ENCODE measurements at places on chromosomes 7 and 10. TPM values are rescaled to one million over a fixed set of nuclear protein-coding genes. Genes with fewer than 3 reads are reported as not detected.
A peak's percentile ranks its signal among the peaks of the same experiment; 100 is the strongest.

- no peaks in the 10 kb centered on the region for H3K36me3 ChIP-seq
- no peaks in the 10 kb centered on the region for H3K27me3 ChIP-seq
- H3K4me1 ChIP-seq = no peaks in the 10 kb centered on the region
- no peak overlapping the region for H3K27ac ChIP-seq
- no peak overlapping the region for H3K4me3 ChIP-seq
- no peak for DNase-seq
Measured at GRCh38 chr10:28020993-28021982, 22.4 kb upstream of the ODAD2 start.

The VWA2 gene
- total RNA-seq = not detected

The LRRN3 gene
- total RNA-seq = 0.27 TPM

The GDF10 gene
- not detected for total RNA-seq

DNA sequence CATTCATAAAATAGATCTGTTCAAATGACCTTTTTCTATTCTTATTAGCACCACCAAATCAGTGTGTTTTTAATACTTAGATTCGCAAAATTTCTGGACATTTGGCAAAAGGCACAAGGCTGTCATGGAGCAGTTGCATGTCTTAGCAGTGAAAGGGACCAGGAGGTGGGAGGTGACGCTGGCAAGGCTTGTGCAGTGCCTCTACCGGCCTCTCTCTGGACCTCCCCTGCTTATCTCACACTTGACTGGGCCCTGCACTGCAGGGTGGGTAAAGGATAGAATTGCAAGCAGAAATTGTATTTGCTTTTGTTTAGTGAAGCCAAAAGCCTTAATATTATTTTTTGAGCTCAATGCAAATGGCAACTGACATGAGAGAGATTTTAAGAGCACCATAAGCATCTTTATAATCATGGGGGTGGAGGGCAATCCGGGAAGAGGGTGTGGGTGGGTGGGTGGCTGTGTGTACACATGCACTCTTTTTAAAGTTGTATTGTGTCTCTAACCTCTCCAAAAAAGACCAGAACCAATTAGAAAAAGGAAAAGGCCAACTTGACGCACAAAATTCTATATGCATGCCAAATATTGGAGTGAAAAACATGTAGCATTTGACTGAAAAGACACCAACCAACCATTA is 106.3 kb downstream of the WNT2 start:
- no peaks in the 10 kb centered on the region for H3K4me1 ChIP-seq
- no peak overlapping the region for H3K4me3 ChIP-seq
- no peaks in the 10 kb centered on the region for H3K27me3 ChIP-seq
- H3K36me3 ChIP-seq = no peaks in the 10 kb centered on the region
- DNase-seq = no peak

- no peak for DNase-seq
- no peaks in the 10 kb centered on the region for H3K36me3 ChIP-seq
- H3K27me3 ChIP-seq = no peaks in the 10 kb centered on the region
Measured at GRCh38 chr7:67723591-67723990, 727.0 kb downstream of the TYW1 start.

DNA sequence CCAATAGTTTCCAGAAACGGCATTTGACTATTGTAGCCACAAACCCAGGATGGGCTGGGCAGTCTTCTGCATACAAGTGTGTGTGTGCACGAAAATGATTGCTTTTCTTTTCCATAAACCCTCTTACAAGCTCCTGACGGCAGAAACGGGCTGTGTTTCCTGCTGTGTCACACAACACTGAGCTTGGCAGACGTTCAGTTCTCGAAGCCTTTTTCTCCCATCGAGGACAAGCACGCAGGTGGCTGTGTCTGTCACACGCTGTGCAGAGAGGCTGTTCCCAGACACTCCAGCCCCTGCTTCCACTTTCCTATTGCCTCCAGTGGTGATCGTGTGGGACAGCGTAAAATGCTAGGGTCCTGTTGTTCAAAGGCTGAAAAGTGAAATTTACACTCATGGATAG is 32.1 kb downstream of the RBAK start:
- DNase-seq = no peak
- no peaks in the 10 kb centered on the region for H3K27me3 ChIP-seq
- no peaks in the 10 kb centered on the region for H3K4me1 ChIP-seq
- no peak overlapping the region for H3K27ac ChIP-seq
- no peaks in the 10 kb centered on the region for H3K36me3 ChIP-seq

DNA sequence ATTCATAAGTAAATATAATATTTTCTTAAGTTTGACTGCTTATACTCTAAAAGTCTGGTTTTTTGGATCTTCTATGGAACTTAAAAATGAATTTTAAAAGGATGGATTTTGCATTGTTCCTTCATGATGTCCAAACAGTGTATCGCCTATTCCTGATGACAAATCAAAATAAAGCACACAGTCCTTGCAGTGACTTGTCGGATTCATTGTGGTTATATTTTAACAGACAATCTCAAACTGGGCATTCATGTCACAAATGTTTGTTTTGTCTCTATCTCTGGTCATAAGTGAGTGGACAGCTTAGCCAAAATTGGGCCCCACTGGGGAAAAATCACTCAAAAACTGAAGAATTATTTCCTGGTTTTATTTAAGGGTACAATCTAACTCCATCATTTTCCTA is 74.8 kb downstream of the LMBR1 start:
- no peaks in the 10 kb centered on the region for H3K4me1 ChIP-seq
- no peak overlapping the region for H3K27ac ChIP-seq
- no peak for DNase-seq
- H3K36me3 ChIP-seq = no peaks in the 10 kb centered on the region
- H3K4me3 ChIP-seq = no peak overlapping the region

DNA sequence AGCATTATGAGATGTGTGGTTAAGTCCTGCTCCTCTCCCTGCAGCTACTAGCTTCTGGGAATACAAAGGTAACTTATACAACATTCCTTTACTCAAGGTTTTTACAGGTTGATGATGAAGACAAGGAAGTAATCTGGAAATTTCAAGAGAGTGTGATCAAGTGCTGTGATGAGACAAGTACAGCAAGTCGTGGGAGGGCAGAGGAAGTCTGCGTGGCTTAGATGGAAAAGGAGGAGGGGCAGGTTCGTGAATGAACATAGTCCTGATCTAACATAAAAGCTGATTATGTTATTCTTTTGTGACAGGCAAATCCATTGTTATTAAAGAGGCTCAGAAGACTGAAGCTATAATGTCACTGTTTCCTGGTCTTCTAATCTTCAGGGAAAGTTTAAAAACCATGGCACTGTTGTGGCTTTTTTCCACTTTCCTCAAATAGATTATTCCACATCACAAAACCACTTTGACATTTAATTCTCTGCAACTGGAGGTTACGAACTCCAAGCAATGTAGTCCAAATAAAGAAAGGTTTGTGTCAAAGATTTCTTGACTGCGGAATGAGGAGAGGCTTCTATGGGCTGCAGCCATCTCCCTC is 84.1 kb downstream of the CPXM2 start:
- H3K4me3 ChIP-seq = no peak overlapping the region
- no peak overlapping the region for H3K27ac ChIP-seq
- DNase-seq = no peak
- H3K36me3 ChIP-seq = no peaks in the 10 kb centered on the region

DNA sequence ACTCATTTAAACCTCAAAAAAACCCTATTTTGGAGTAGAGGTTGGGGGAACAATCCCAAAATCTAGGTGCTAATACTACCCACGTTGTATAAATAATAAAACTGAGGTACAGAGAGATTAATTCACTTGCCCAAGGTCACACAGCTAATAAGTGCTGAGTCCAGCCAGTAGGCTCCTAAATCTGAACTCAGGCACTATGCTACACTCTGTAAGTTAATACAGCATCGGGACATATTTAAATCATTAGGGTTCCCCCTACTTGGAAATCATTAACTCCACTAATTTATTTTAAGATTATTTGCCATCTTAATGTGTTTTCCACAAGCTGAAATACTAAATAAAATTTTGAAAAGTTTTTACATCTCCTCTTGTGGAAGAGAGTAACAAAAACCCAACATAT is 24.2 kb downstream of the PIP4K2A start:
- H3K36me3 ChIP-seq = peaks cover 2% of the 10 kb centered on the region
- H3K4me1 ChIP-seq = peaks cover 58% of the 10 kb centered on the region
- no peaks in the 10 kb centered on the region for H3K27me3 ChIP-seq
- H3K4me3 ChIP-seq = no peak overlapping the region
- no peak for DNase-seq
- H3K27ac ChIP-seq = peak overlapping the region; percentile 16

DNA sequence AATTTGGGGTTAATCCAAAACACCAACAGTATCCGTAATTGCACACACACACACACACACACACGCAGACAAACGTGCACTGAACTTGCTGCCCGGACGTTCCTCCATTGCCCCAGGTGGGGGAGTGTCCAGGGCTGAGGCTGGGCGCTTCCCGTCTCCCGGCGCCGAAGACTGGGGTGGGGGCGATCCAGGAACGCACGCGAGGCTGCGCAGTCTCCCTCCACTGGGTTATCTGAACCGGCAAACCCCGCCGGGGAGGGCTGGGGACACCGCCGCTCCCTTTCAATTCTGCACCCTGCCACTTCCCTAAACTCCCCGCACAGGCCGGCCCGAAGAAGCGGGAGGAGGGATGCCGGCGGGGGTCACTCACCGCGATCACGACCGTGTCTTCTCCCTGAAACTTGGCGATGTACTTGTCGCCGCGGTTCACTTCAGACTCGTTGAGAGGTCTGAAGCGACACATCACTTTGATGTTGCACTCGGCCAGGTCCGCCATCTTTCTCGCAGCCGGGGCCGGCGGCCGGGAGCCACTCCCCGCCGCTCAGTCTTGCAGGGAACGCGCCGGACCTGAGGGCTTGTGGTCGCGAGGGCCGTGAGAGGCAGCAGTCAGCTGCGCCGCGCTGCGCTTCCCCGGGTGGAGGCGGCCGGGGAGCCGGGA is 618 bp downstream of the KIF5B start:
- H3K27me3 ChIP-seq = no peaks in the 10 kb centered on the region
- H3K36me3 ChIP-seq = peaks cover 3% of the 10 kb centered on the region
- peak; percentile 58 for DNase-seq
- peak overlapping the region; percentile 89 for H3K27ac ChIP-seq

The C10orf105 gene
- total RNA-seq = 0.14 TPM

DNA sequence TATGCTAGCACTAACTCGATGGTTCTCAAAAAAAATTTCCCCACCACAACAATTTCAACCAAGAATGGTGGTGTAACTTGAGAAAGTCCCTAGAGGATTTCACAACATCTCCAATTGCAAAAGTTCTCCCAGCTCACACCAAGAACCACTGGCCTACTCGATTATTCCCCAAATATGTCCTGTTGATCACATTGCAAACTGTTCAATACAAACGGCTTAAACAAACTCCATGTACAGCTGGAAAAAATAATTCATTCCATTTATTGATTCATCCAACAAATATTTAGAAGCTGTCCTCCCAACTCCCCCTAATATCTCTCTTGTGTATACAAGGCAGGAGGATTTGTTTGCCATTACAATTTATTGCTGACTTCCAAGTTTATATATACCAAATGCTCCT is 19.1 kb downstream of the TMEM176B start:
- no peaks in the 10 kb centered on the region for H3K27me3 ChIP-seq
- no peak overlapping the region for H3K27ac ChIP-seq
- peaks cover 3% of the 10 kb centered on the region for H3K4me1 ChIP-seq
- DNase-seq = no peak

The THNSL1 gene
- 2.9 TPM for total RNA-seq

GRCh38 chr10:85293483-85293882 is 965.1 kb downstream of the CCSER2 start:
- no peak overlapping the region for H3K4me3 ChIP-seq
- DNase-seq = no peak
- H3K27me3 ChIP-seq = no peaks in the 10 kb centered on the region
- H3K36me3 ChIP-seq = no peaks in the 10 kb centered on the region

GRCh38 chr7:92833766-92834506 is 2.4 kb downstream of the CDK6 start:
- H3K4me3 ChIP-seq = peak overlapping the region; percentile 55
- no peaks in the 10 kb centered on the region for H3K36me3 ChIP-seq
- peak overlapping the region; percentile 70 for H3K27ac ChIP-seq
- H3K27me3 ChIP-seq = no peaks in the 10 kb centered on the region
- peaks cover 18% of the 10 kb centered on the region for H3K4me1 ChIP-seq
- DNase-seq = peak; percentile 64

GRCh38 chr7:148882192-148882591 is 1.9 kb downstream of the EZH2 start:
- DNase-seq = no peak
- no peaks in the 10 kb centered on the region for H3K36me3 ChIP-seq
- H3K4me3 ChIP-seq = peak overlapping the region; percentile 83
- H3K27ac ChIP-seq = no peak overlapping the region

- no peaks in the 10 kb centered on the region for H3K27me3 ChIP-seq
- H3K27ac ChIP-seq = no peak overlapping the region
- DNase-seq = no peak
- no peak overlapping the region for H3K4me3 ChIP-seq
Measured at GRCh38 chr10:35889971-35890675, 248.0 kb upstream of the FZD8 start.

GRCh38 chr7:21269021-21269420 is 158.9 kb upstream of the SP4 start:
- no peak for DNase-seq
- no peaks in the 10 kb centered on the region for H3K27me3 ChIP-seq
- no peak overlapping the region for H3K27ac ChIP-seq
- H3K4me3 ChIP-seq = no peak overlapping the region
- no peaks in the 10 kb centered on the region for H3K36me3 ChIP-seq

DNA sequence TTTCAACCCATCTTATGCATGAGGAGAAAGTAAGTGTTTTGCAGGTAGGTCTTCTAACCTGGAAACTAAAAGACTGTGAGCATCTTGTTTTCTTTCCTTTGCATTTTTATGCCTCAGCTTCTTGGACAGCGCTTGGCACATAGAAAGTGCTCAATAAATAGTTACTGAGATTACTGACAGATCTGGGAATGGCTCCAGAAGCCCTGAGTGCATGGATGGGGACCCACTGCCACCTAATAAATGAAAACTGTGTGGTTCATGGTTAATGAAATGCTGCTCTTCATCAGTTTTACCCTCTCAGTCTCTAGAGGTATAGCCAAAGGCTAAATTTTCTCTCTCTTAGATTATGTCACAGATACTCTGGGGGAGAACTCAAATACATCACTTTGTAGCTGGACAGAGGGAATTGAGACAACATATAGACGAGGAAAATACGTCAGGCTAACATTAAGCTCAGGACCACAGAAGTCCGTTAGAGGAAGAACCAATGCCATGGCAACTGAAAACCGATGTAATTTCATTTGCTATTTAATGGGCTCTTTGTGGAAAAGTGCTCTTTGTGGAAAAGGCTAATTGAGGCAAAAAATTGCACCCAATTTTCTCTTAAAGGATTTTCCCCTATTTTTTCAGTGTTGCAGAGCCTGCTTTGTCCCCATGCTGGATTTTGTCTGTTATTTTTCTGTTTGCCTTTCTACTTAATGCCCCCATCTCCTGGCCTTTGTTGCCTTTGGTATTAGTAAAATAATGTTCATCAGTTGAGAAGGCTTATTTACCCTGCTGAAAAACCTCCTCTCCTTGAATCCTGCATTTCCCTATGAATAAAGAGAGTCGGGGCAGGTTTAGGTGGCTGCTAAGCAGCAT is 17.8 kb downstream of the ASB4 start:
- H3K36me3 ChIP-seq = no peaks in the 10 kb centered on the region
- no peak overlapping the region for H3K4me3 ChIP-seq
- H3K27me3 ChIP-seq = no peaks in the 10 kb centered on the region

The SEMA3A gene
- total RNA-seq = not detected

The NEUROD6 gene
- total RNA-seq = not detected

The LGI1 gene
- not detected for total RNA-seq

The HIPK2 gene
- 144 TPM for total RNA-seq
